ENCODE measurements at places on chromosomes 2 and 18. TPM values are rescaled to one million over a fixed set of nuclear protein-coding genes. Genes with fewer than 3 reads are reported as not detected.

Gene RAB17
- not detected for total RNA-seq

DNA sequence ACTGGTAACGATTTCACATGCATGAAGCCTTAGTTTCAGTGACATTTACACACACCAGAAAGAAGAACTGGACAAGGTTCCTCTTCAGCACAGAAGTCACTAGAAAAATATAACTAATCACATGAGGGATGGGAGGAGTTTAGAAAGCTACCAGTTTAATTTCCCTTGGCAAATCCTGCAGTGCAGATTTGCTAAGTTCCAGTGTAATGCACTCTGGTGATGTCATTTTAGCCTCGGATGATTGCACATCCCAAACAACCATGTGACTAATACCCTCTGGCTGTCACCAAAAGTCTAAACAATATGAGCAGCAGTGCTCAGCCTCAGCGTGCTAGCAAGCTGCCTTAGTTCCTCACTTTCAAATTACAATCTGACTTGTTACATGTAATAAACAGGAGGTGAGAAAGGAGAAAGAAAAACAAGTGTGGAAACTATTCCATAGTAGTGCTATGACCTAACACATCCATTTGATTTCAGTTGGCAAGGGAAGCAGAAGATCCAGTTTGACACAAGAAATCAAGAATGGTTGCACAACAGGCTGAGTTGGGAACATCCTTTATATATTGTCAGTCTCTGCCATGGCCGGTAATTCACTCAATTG lies 35.3 kb upstream of the PPP1CB start:
- peaks cover 39% of the 10 kb centered on the region for H3K4me1 ChIP-seq
- DNase-seq = peak; percentile 7
- no peaks in the 10 kb centered on the region for H3K27me3 ChIP-seq
- H3K4me3 ChIP-seq = no peak overlapping the region
- no peaks in the 10 kb centered on the region for H3K36me3 ChIP-seq

GRCh38 chr2:196288006-196288538 lies 116.7 kb upstream of the STK17B start:
- peaks cover 88% of the 10 kb centered on the region for H3K4me1 ChIP-seq
- H3K27me3 ChIP-seq = no peaks in the 10 kb centered on the region
- peak overlapping the region; percentile 4 for H3K4me3 ChIP-seq

GRCh38 chr18:8400193-8400752 lies 209.0 kb upstream of the RAB12 start:
- H3K36me3 ChIP-seq = no peaks in the 10 kb centered on the region
- H3K27ac ChIP-seq = no peak overlapping the region
- no peak overlapping the region for H3K4me3 ChIP-seq
- no peaks in the 10 kb centered on the region for H3K27me3 ChIP-seq
- H3K4me1 ChIP-seq = no peaks in the 10 kb centered on the region

DNA sequence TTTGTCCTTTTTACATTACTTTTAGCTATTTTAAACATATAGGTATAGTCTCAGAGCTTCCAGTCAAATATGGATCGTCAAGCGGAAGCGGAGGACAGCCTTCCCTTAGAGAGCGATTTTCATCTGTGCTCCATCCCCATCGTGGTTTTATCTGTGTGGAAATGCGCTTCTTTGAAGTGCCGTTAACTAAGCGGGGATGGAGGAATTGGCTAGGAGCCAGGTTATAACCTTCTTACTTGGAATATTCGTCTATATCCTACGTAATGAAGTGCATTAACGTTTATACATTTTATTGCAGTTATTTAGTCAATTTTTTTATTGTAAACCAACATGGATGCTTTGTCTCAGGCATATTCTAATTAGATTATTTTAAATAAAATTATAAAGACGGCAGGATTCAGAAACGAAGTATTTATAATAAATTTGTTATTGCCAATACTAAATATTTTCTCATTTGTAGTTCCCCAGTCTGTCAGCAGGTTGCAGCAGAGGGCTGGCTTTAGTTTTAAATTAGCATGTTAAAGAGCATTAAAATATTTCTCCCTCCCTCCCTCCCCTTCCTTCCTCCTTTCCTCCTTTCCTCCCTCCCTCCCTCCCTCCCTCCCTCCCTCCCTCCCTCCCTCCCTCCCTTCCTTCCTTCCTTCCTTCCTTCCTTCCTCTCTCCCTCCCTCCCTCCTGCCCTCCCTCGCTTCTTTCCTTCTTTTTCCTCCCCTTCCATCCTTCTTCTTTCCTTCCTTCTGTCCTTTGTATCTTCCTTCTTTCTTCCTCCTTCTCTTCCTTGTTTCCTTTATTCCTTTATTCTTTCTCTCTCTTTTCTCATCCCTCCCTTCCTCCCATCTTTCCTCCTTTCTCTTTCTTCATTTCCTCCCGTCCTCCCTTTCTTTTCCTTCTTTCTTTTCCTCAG lies 80.6 kb upstream of the DOCK10 start:
- peaks cover 3% of the 10 kb centered on the region for H3K27me3 ChIP-seq
- H3K27ac ChIP-seq = no peak overlapping the region
- no peak overlapping the region for H3K4me3 ChIP-seq
- DNase-seq = peak; percentile 4
- H3K36me3 ChIP-seq = peaks cover 3% of the 10 kb centered on the region

- H3K27ac ChIP-seq = no peak overlapping the region
- H3K4me3 ChIP-seq = no peak overlapping the region
- no peak for DNase-seq
- H3K27me3 ChIP-seq = no peaks in the 10 kb centered on the region
These were observed 96.6 kb downstream of the PIEZO2 start for GRCh38 chr18:11052800-11053199.

All from activated T-cell treated with anti-CD3 and anti-CD28 coated beads, Interleukin-2, amount 50 U/mL, for 72 hours (primary cell).